HTR-8/SVneo (cell line): ENCODE measurements at places on chromosomes 6 and 20.
A peak's percentile ranks its signal among the peaks of the same experiment; 100 is the strongest.

DNA sequence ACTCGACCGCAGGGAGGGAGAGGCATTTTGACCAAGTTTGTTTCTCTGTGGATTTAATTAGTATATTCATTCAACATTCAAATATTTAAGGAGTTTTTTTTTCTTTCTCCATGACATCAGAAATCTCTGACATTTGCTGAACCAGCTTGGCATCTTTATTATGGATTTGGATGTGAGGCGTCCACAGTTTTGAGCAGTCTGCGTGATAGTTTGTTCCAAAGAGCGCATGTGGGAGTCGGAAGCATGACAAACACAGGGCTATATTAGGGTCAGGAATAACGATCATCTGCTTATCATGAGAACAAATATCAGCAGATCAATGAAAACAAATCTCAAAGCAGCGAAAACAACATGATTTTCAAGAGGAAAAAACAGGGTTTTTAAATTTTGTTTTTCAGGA is 373.2 kb downstream of the CDH4 start:
- no peak for DNase-seq

DNA sequence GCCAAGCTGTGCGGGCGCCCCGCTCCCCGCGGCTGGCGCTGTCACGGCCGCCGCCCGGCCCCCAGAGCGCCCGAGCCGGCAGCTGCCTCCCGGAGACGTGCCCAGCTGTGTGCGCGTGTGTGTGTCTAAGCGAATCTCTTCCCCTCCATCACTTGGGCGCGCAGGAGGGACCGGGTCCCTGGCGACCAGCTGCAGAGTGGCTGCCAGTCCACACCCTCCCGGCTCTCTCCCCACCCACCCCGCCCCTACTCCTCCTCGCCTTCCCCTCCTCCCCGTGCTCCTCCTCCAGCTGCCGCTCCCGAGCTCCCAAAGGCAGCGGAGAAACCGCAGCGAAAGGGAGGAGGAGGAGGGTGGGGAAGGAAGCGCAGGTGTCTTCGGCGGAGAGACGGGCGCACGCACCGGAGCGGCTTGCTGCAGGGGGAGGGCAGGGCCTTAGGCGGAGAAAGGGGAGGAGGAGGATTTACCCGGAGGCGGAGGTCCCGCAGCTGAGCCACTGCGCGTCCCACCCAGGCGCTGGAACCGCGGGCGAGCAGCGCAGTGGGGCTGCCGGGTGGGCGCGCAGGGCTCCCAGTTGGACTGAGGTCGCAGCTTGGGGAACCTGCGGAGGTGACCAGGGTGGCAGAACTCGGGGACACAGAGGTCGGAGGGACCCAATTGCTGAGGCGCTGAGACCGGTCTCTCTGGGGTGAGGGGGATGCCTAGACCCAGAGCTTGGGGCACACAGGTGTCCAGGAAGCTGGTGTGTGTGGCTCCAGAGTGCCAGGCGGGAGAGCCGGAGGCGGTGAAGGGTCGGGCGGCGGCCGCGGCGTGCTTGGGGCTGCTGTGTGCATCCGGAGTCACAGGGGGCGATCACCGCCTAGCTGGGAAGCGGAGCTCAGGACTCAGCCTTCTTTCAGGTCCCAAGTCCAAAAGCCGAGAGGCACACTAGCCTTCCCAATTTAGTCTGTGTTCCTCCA is at the start of gene HS3ST5:
HS3ST5 (minus strand) TSS at position 198 of the 956 bp plus-strand sequence. CDS start 280,178 bp downstream, outside the sequence.
- DNase-seq = peak; percentile 47

DNA sequence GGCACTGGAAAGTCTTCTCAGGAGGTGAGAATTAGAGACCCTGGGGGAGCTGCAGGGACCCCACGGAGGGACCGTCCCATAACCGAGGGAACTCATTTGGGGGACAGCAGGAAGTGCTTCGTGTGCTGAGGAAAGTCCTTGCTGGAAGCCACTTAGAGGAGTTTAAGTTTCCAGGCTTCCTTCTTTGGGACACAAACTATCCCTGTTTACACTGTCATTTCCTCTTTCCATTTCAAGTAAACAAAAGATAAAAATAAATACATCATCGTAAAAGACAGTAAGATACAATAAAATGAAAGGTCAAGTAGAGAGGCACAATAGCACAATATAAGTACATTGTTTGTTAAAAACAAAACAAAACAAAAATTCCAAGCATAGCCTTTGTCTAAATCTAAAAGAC is 101.2 kb downstream of the TTLL2 start:
- DNase-seq = no peak

GRCh38 chr6:51738614-51739013 is 348.8 kb downstream of the PKHD1 start:
- no peak for DNase-seq

- peak; percentile 1 for DNase-seq
These were observed 203.8 kb upstream of the MAP3K7 start for GRCh38 chr6:90790696-90791095.

- no peak for DNase-seq
These were observed 35.8 kb downstream of the ZBTB9 start for GRCh38 chr6:33490198-33490597.

- DNase-seq = no peak
These were observed 117.5 kb upstream of the ID4 start for GRCh38 chr6:19719691-19720128.

DNA sequence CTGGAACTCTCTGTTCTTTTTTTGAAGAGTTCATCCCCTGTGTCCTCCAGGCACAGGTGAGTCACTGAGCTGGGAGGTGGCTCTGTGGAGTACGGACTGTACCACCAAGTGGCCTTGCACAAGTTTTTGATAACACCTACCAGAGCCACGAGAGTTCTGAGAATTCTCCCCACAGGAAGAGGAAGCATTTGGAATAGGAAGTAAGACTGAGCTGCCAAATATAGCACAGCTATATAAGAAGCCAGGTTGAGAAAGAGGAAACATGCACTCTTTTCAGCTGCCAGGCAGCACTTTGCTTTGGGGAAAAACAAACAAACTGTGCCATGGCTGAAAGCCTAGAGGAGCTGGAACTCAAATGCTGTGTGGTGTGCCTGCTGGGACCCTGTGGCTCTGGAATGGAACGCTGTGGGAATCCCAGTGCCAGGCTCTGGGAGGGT is 70.8 kb upstream of the RIPOR2 start:
- no peak for DNase-seq

DNA sequence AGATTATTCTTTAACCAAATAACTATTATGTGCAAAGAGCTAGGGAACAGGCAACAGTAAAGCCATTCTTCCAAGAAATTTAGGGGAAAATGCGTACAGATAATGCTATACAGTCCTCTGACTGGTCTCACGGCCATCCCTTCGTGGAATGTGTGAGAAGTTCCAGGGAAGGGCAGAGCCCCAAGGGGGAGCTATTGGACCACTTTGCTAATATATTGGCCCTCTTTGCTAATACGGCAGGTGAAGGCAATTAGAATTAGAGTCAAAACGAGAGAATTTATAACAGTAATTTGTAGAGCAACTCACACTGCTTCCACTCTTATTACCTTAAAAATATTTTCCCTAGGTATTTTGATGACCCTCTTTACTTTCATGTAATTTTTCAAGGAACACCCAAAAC is 140.4 kb downstream of the IMPG1 start:
- no peak for DNase-seq

DNA sequence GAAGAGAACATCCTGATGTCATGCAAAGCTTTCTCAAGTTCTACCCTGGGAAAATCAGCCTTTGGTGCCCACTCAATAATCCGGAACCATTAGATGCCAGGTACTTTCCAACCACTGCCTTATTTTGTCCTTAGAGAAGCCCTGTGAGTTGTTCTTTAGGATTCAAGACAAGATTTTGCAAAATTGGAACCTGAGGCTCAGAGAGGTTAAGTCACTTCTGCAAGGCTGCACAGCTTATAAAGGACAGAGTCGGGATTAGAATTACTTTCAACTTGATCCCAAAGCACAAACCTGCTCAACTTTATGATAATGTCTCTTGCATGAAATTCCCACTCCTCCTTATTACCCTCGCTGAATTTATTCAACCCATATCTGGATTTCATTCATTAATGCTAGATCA is 287.2 kb downstream of the PTPRT start:
- no peak for DNase-seq

GRCh38 chr20:39961637-39962244 is 727.3 kb downstream of the MAFB start:
- DNase-seq = no peak

DNA sequence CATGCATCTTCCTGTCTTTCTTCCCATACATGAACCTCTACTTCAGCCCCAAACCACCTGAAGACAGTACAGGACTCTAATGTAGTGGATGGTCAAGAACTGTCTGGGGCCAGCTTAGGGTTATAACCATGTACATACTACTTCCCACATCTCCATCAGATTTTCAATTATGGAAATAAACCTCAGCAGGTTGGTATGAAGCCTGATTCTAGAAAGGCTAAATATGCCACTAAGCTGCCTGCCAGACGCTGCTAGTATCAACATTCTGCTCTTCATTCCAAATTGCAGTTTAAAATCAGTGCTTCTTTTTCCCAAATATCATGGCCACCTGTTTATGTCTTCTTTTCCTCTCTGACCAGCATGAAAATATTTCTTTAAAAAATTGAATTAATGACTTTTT is 99.2 kb upstream of the ID4 start:
- no peak for DNase-seq

DNA sequence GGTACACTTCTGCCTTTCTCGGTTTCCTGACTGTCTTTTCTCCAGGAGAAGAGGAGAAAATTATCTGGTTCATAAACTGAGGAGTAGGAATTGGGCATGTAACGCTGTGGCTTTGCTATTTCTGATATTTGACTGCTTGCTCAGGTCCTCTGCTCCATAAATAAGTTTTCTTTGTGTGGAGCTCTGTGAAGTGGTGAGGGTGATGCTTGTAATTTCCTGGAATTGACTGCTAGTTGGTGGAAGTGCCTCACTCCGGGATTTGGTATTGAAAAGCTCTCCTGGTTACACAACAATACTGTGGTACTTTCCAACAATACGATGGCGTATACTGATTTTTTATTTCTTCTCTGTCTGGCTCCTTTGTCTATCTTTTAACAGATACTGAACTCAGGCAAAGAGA is 25.1 kb upstream of the LAMA2 start:
- DNase-seq = no peak

DNA sequence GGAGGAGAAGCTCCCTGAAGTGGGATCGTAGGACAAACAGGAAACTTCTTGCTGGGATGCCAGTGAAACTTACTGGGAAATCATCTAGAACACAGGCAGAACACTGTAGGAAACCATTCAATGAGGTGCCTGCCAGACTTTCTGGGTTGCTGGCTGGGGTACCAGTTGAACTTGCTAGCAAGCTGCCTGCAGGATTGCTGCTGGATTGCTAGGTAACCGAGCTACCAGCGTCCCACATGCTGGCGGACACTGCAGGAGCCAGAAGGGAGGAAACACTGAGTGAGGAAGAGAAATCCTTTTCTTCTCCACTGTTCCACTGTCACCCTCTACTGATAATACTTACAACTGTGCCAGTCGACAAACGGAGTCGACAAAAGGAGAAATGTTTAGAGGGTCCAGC is 91.3 kb upstream of the SLC35B3 start:
- no peak for DNase-seq

DNA sequence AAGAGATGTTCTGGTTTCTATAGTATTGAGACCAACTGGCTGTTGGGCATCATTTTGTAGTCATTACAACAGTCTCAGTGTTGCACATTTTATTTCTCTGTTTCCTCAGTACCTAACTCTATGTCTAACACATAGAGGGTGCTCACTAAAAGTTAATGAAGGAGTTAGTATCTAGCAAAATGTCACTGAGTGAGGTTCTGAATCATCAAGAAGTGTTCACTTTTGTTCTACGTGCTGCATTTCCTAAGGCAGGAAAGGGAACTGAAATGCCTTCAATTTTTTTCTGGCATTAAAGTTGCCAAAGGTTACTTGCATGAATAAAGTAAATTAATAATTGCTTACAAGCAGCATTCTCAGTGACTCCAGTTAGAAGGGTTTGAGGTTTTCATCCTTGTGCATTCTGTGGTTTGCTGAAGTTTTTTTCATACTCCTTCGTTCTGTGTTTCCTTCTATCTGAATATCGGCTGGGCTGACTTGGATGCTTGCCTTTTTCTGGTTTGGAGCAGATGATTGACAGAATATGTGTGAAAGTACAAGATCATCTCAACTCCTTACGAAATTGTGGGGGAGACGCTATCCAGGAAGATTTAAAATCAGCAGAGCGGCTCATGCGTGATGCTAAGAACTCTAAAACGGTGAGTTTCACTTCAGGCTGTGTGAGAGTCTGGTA is 114.5 kb upstream of the SCGN start:
- DNase-seq = no peak

GRCh38 chr6:104527761-104528415 is 331.8 kb downstream of the HACE1 start:
- no peak for DNase-seq

- no peak for DNase-seq
These were observed 64.4 kb downstream of the TMEM242 start for GRCh38 chr6:157258878-157259277.

- peak; percentile 89 for DNase-seq
These were observed at the start of gene CD40 for GRCh38 chr20:46117704-46118467. Gene CD40, plus strand, starts transcription at chr20:46118314. Its CDS starts 30 bp downstream, at chr20:46118344.

GRCh38 chr6:100503043-100503705 is 38.5 kb upstream of the SIM1 start:
- DNase-seq = no peak

DNA sequence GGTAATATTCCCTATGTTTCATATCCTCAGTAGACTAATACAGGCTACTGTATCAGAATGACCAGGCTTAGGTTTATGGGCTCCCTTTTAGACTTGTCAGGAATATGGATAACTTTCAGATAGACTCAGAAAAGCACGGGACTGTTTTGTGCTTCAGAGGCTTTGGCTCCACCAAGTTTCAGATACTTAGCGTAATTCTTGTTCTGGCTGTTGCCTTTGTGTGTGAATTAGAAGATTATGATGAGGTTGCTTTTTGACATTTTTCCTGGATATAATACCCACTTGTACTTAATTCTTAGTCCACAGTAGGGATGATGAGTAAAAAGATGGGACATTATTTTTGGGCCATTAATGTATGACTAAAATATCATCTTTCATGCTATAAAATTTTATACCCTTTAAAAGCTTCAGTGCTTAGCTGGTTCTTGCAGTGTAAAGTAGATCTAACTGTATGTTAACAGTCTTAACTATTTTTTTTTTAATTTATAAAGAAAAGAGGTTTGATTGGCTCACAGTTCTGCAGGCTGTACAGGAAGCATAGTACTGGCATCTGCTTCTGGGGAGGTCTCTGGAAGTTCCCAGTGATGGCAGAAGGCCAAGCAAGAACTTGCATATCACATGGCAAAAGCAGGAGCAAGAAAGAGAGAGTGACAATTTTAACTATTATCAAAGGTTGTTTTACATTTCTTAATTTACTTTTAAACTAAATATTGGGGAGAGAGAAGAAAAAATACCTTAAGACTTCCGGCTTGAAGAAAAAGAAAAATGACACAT is 120.7 kb downstream of the ZFAND3 start:
- DNase-seq = no peak

- DNase-seq = no peak
These were observed 1.0 kb upstream of the SPATA2 start for GRCh38 chr20:49916146-49917002.

GRCh38 chr6:163655217-163656121 is 241.0 kb downstream of the QKI start:
- no peak for DNase-seq

DNA sequence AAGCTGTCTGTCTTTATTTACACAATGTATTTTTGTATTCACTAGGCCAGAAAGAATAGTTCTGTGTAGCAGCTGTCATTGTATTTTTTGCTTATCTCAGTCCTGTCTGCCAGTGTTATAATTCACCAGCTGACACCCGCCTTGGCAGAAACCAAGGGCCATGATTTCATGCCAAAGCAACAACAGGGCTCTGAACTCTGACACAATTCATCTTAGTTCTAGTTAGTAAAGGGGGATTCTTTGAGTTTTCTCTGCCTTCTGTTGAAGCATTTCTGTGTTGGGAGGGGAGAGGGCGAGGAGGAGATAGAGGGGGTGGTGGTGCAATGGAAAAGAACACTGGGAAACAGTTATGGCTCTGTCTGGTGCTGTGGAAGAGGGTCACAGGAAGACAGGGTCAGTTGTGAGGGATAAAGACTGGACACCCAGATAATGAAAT is 684.6 kb upstream of the MARCKS start:
- no peak for DNase-seq
